Tibial artery (tissue), 4 donors: ENCODE measurements at places on chromosomes 2 and 18.

DNA sequence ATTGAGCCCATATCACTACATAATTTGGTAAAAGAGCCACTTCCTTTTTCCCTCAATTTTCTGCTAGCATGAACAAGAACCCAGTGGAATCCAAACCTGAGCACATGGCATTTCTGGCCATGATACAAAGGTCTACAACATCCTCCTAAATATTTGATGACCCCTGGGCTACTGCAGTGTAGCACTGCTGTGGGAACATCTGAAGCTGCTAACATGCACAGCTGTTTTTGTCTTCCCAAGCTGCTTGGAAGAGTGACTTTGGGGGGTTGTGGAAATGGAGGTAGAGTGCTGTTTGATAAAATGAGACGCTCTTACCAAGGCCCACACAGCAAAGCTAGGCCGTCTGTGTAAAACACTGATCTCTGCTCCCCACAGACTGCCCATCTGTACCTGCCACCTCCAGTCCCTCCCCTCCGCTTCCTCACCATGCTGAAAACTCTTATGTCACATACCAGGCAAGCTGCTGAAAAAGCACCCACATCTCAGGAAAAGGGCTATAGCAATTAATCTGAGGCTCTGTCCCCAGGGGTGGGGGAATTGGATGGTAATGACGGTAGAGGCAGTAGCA, 197.2 kb upstream of the HNRNPA3 start:
- no peak for DNase-seq

DNA sequence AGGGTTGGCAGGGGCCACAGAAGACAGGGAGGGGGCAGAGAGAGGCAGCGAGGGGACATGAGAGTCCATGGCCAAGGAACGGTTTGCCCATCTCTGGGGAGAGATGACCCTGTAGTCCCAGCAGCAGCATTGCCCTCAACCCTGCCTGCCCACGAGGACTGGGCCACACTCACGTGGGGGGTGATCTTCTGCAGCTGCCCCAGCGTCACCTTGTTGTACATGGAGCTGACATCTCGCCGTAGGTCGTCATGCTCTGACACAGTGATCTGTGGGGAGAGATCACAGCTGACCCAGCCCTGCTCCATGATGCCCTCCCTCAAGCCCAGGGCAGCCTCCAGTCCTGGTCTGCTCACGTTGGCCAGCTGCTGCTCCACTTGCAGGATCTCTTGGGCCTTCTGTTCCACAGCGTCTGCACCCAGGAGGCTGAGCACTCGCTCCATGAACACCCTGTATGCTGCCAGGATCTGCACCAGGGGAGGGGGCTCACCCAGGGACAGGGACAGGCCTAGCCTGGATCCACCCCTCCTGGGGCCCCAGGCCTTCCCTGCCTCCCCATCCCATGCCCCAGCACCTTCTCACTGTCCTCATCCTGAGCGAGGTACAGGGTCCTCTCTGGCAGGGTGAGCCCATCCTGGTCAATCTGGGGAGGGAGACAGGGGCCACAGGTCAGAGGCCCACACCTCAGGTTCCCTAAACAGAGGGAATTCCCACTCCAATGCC, 2.8 kb downstream of the ECEL1 start:
- DNase-seq = no peak

- DNase-seq = no peak
Observed at GRCh38 chr2:118320196-118320595, 231.9 kb downstream of the INSIG2 start.

DNA sequence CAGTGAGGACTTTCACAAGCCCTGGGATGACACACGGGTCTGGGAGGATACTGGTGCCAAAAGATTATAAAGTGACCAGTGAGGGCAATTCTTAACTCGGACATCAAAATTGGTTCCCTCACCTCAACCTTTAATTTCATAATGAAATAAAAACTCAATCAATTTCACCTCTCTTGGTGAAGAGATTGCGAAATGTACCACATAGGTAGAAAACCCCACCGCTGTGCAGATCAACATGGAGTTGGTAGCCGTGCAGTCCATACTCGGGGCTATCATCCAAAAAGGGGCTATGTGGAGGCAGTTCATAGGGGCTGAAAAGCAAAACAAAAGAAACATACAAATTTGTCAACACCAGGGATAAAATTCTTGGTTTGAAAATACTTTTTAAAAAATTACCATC, 24.4 kb downstream of the FBXO15 start:
- DNase-seq = no peak

GRCh38 chr2:45725731-45726130, 74.3 kb downstream of the PRKCE start:
- DNase-seq = no peak

GRCh38 chr18:27110319-27110718, 74.8 kb downstream of the CHST9 start:
- DNase-seq = no peak

GRCh38 chr18:5955861-5956260, 60.5 kb upstream of the TMEM200C start:
- no peak for DNase-seq

DNA sequence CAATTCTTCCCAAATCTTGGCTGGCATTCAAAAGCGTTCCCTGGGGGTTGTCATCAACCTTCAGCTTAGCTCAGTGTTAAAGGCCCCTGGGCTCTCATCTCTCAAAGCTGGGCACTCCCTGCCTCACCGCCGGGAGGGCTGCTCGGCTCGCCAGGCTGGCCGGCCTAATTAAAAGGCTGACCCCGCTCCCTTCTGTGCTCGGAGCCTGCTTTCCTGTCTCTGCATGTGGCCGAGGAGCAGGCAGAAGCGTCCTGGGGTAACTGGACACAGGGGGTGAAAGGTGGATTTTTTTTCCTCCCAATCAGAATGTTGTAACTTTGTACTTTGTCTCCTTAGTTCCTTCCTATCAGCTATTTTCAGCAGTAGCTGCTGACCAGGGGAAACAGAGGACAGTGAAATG, 231.1 kb downstream of the GBX2 start:
- DNase-seq = no peak

GRCh38 chr2:78281164-78281563, 744.3 kb upstream of the REG3G start:
- DNase-seq = no peak

DNA sequence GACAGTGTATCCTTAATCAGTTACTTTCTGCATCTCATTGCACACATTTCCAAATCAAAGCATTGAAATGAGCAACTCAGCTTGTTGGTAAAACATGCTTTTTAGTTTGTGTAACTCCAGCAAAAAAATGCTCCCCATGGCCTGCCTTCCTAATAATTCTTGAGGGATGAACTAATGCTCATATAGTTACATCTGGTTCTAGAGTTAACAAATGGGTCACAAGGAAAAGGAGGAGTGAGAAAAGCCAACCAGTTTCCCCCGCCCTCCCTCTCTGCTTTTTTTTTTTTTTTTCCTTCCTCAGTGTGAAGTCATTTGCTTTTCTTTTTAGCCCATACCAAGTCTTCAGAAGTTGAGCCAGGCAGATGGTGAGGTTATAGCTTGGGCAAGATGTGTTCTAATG, 231.7 kb downstream of the MTX2 start:
- DNase-seq = no peak

GRCh38 chr2:109131777-109132176, 2.8 kb downstream of the SH3RF3 start:
- no peak for DNase-seq

DNA sequence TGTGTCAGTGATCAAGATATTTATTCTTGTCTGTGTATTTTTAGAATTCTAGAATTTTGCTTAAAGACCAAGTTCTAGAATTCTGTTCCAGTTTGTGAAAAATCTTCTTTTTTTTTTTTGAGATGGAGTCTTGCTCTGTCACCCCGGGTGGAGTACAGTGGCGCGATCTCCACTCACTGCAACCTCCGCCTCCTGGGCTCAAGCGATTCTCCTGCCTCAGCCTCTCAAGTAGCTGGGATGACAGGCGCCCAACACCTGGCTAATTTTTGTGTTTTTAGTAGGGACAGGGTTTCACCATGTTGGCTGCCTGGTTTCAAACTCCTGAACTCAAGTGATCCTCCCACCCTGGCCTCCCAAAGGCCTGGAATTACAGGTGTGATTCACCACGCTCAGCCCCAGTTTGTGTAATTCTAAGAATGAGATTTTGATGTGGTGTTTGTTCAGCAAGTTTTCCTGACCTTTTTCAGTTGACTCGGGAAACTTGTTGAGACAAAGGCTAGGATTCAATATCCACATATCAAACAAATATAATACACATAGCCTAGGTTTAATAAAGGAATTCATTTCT, 3.6 kb downstream of the EIF5B start:
- DNase-seq = no peak

GRCh38 chr2:16623031-16623430, 42.6 kb downstream of the CYRIA start:
- no peak for DNase-seq

GRCh38 chr18:25810736-25811135, 279.7 kb downstream of the SS18 start:
- no peak for DNase-seq

GRCh38 chr2:33223856-33224255, 252.6 kb upstream of the RASGRP3 start:
- no peak for DNase-seq

- DNase-seq = no peak
Observed at GRCh38 chr2:207015901-207016300, 76.6 kb downstream of the CPO start.

DNA sequence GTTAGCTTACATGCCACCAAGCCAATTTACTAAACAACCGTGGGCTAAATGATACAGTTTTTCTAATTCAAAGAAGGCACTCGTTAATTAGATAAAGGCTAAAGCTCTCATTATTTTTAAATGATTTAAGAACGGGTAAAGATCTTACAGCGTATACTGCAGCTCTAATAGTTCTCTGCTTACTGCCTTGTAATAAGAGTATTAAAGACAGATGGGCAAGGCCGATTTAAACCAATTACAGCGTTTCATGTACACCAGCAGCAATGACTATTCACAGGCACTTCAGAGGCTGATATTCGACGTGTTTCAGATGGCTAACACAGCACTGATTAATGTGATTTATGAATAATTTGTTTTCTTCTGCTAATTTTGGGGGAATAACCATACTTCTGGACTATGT, 259.3 kb downstream of the ZNF407 start:
- no peak for DNase-seq
